Immature natural killer cell (primary cell): ENCODE measurements at places on chromosomes 5 and 9. TPM values are rescaled to one million over a fixed set of nuclear protein-coding genes. Genes with fewer than 3 reads are reported as not detected.

DNA sequence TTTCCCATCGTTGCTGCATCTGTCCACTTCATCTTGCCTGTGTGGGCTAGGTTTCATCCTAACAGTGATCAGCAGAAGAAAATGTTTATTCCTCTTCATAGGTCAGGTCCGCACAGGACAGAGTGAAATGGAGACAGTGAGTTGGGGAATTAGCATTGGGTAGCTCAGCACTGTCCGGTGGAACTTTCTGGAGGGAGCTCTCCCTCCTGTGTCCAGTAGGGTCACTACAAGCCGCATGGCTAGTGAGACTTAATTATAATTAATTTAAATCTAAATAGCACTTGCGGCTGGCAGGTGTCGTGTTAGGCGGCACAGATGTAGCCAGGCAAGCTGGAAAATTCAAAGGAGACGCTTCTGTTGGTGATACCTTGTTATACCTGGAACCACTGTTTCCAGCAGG is 48.4 kb downstream of the CFAP77 start:
- DNase-seq: no peak

DNA sequence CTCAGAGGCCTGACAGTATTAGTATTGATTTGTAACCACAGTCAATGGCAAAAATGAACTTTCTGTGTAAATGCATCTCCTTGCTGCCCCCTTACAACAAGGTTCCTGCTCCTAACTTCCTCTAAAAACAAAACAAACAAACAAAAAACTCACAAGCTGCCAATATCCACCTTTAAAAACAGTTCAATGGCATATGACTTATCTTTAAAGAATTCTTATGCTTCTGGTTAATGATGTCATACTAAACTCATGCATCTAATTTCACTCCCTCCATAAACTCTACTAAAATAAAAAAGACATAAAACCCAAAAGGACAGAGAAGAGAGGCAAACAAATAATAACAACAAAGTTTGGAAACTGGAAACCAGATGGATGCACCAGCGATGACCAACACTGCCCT is 9.0 kb upstream of the OR1N1 start:
- no peak for DNase-seq

GRCh38 chr5:139633295-139634027 is 14.7 kb upstream of the CXXC5 start:
- DNase-seq: peak; percentile 77

The MYOZ3 gene
- polyA plus RNA-seq: not detected

The MCTP1 gene
- 1.4 TPM for polyA plus RNA-seq

The TRPM6 gene
- polyA plus RNA-seq: not detected

The HRH2 gene
- 0.11 TPM for polyA plus RNA-seq
